ENCODE measurements at places on chromosomes 4 and X. TPM values are rescaled to one million over a fixed set of nuclear protein-coding genes. Genes with fewer than 3 reads are reported as not detected.

Gene PPEF2
- 1.1 TPM for total RNA-seq

Gene HHIP
- 0.60 TPM for total RNA-seq

Gene GPR50
- not detected for total RNA-seq

Gene GAGE1
- not detected for total RNA-seq

Gene SSX4B
- not detected for total RNA-seq

Gene CSN1S1
- not detected for total RNA-seq

Gene ADAMTS3
- 1.9 TPM for total RNA-seq

Gene VCX3B
- not detected for total RNA-seq
